ENCODE measurements at places on chromosomes 7 and 10. TPM values are rescaled to one million over a fixed set of nuclear protein-coding genes. Genes with fewer than 3 reads are reported as not detected.

The PNLIPRP3 gene
- total RNA-seq, result not detected

GRCh38 chr7:147363101-147363500 is 1227.5 kb upstream of the C7orf33 start:
- no peak for DNase-seq

DNA sequence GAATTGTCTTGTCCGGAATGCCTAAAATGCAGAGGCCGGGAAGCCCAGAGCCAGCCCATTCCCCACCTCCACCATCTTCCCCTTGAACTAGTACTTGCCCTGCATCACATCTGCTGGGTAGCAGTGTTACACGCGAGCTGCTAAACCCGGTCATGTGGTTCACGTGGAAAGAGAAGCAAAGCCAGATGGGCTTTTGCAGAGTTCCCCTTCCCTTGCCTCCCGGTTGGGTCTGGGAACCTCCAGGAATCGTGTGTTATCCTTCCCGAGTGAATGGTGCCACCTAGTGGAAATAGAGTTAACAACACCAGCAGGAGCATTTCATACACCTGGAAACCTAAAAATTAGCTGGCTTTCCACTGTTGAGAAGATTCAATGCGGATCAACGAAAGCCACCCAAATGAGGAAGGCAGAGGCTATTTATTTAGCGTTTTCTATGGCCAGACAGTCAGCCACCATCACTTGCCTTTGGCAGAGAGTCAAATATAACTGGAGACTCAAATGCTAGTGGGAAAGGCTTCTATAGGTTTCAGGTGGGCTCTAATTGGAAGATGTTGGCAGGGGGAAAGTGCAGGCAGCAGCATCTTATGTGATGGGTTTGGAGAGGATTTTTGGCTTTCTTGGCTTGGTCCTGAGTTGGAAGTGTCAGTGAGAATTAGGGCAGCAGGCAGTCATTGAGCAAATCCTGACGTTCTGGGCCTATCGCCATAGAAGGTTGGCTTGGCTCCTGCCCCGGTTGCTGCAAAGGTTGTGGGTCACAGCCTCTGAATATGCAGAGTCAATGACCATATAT is 12.9 kb upstream of the DENND2A start:
- DNase-seq, result peak; percentile 84

The TUBAL3 gene
- 0.47 TPM for total RNA-seq

DNA sequence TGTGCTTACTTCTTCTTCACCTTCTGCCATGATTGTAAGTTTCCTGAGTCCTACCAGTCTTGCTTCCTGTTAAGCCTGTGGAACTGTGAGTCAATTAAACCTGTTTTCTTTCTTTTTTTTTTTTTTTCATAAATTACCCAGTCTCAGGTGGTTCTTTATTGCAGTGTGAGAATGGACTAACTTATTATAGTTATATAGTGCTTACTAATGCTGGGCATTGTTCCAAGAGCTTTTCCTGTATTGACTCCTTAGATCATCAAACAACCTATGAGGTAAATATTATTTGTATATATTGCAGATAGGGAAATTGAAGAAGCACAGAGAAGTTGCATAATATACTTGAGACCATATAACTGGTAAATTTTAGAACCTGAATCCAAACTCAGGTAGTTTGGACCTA is 98.1 kb downstream of the MBL2 start:
- DNase-seq, result peak; percentile 17

DNA sequence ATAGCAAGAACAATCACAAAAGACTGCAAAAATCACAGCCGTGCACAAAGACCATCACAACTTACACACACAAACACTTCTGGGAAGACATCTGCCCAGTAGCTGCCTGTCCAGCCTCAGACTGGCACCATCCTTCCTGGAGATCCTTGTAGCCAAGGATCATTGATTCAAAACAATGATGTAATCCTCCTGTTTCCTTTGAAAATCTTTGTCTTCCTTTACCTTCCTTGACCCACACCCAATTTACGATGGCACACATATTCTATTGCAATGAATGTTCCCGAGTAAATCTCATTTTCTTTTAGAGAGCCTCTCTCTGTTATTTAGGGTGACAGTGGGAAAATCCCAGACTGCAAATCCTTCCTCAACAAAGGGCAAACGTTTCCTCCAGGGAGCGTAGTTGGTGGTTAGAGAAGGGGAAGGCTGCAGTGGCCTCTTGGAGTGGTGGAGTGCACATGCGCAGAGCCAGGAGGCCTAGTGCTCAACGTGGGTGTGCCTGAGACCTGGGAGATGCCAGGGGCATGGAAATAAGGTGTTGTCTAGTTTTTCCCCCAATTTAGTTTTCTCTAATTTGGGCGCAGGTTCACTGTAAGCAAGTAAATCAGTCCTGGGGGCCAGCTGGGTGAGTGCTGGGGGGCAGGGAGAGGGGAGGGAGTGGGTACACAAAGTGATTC is 3.1 kb upstream of the INPP5A start:
- DNase-seq, result no peak

GRCh38 chr10:91159254-91159783 is 61.1 kb upstream of the PCGF5 start:
- DNase-seq, result no peak

GRCh38 chr10:129520440-129521080 is 53.5 kb downstream of the MGMT start:
- DNase-seq, result no peak

The FOXI2 gene
- not detected for total RNA-seq

DNA sequence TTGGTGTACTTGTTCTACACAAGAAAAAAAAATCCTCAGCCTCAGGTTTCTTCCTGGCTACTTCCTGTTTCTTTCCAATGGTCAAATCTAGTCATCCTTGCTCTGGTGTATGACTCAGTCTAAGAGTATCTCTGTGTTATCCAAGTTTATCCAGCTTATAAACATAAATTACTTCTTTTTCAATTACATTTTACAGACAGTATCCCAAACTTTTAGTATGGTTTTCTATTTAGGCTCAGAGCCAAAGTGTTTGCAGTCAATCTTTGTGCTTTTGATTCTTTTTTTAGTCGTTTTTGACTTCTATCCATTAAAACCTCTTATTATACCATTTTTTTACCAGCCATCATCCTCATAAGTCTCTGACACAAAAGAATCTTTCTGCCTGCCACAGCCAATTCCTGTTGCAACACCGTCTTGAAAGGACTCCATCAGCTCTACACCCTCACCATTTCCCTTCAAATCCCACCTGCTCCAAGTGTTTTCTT is 294.6 kb downstream of the PTEN start:
- DNase-seq, result peak; percentile 57

GRCh38 chr7:136294977-136295376 is 317.8 kb upstream of the MTPN start:
- DNase-seq, result peak; percentile 8

The ELFN1 gene
- 1.7 TPM for total RNA-seq

DNA sequence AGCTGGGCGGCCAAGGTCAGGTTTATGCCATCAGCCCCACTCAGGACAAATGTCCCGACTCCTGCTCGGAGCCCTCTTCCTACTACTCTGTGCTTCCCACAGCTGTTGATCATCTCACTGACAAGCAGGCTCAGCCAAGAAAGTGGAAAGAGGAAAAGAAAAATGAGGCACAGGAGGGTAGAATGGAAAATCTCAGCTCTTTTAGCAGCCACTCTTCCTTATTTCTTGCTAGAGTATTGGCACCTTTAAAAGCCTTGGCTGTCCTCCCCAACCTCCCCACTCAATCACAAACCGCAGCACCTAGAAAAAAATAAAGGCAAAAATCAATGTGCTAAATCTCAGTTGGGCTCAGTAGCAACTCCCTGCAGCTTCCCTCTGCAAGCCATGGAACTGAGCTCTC is 35.3 kb upstream of the AGK start:
- no peak for DNase-seq

DNA sequence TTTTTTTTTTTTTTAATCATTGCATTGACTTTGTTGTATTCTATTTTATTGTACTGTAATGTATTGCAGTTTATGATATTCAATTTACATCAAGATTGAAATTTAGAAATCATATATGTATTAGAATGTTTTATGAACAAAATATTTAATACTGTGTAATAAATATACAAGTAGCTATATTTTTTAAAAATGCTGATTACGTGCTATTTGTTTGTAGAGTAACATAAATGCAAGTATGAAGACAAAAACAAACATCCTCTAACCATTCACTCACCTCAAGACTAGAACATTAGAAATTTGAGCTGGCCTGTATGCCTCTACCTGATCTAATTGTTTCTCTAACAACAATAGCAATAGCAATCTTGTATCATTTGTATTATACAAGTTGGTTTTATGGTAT is 290.3 kb downstream of the GATA3 start:
- DNase-seq, result no peak

DNA sequence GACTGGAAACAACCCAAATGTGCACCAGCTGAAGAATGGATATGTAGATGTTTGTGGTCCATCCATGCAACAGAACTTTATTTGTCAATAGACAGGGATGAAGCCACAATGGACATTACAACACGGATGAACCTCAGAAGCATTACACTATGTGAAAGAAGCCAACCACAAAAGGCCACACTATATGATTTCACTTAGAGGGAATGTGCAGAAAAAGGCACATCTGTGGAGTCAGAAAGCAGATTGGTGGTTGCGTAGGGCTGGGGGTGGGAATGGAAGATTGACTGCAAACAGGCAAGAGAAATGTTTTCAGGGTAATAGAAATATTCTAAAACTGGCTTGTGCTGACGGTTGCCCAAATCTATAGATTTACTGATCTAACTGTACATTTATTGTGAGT is 34.3 kb upstream of the WASHC2A start:
- DNase-seq, result no peak
